ENCODE measurements at places on chromosomes 13 and 19. TPM values are rescaled to one million over a fixed set of nuclear protein-coding genes. Genes with fewer than 3 reads are reported as not detected.

The CCDC169 gene
- polyA plus RNA-seq = 0.28 TPM

DNA sequence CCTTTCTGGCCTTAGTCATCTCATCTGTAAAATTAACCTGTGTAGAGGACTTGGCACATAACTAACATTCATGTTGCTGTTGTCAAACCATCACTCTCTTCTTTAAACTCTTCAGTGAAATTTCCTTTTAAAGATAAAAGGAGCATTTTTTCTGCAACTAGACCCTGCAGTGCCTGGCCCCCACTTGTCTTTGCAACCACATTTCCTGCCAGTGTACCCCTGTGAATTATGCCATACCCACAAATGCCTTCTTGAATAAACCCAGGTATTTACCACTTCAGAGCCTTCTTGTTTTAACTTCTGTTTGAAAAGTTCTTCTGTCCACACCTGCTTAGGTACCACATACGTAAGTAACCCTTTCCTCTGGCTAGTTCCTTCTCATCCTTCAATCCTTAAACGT lies 118.8 kb downstream of the CDK8 start:
- DNase-seq = no peak

GRCh38 chr19:3054972-3055740 lies 7.1 kb downstream of the TLE5 start:
- DNase-seq = no peak

- DNase-seq = no peak
Observed at GRCh38 chr13:91621963-91622362, 223.5 kb downstream of the GPC5 start.

- no peak for DNase-seq
Observed at GRCh38 chr19:58578012-58578925, 5.1 kb upstream of the MZF1 start.

DNA sequence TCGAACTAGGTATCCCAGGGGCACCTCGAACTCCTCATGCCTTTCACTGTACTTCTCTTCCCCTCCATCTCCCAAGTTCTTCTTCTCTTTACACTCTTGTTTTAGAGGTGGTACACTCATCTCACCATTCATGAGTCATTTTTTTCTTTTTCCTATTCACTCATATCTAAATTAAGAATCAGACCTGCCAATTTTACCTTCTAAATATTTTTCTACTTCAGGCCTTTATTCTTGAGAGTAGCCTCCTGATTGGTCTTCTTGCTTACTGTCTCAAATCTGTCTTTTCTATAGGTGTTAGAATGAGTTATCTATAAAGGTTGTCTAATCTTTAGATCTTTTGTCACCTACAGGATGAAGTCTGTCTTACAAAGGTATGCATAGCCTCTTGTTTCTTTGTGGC lies 20.7 kb downstream of the TDRD3 start:
- DNase-seq = no peak

DNA sequence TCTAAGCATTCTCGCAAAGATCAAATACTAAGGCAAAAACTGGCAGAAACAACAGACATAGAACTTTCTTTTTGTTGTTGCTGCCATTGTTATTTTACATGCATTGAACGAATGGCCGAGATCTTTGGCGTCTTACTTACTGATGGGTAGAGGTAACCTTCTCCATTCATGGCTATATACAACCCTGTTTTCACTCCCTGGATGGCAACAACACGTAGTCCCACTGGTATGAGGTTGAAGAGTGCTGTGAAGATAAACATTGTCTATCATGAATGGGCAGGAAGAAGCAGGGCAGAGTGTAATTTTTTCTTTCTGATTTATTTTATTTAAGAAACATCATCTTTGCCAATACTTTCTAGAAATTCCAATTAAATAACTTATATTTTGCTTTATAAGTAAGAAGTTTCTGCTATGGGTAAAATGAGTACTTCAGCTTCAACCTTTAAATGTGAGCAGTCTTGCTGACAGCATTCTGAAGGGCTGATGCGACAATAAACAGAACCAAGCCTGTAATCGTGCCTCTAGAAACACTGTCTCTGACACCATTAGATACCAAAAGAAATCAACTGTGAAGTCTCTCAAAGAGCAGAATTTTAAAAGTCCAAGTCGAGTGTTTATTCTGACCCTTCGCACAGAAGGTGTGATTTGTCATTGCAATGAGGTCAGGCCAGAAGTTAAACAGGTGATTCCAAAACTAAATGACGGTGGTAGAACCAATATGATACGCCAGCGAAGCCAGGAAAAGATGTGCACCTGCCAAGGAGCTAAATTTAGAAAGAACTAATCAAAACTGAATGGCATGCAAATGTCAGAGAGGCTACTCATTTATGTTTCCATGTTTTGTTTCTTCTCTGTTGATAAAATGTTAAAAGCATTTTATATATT lies 416.4 kb downstream of the ITGBL1 start:
- DNase-seq = no peak

- no peak for DNase-seq
Observed at GRCh38 chr13:102687520-102687919, 7.3 kb downstream of the METTL21C start.

DNA sequence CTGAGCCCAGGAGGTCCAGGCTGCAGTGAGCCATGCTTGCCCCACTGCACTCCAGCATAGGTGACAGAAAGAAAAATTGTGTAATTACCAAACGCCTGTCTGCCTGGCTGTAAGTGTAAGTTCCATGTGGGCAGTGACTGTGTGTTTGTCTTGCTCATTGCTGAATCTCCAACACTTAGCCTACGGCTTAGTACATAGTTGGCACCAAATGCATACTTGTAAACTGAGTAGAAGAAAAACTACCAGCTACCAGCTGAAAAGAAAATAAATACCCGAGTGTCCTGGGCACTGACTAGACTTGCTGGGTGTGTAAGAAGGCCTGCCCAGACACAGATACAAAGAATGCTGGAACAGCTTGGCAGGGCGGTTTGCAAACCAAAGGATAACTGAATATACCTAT lies 2.7 kb upstream of the CEBPG start:
- no peak for DNase-seq

GRCh38 chr19:18251587-18252369 lies 22.5 kb downstream of the IQCN start:
- DNase-seq = no peak

GRCh38 chr13:38641164-38641948 lies 45.5 kb upstream of the FREM2 start:
- no peak for DNase-seq

DNA sequence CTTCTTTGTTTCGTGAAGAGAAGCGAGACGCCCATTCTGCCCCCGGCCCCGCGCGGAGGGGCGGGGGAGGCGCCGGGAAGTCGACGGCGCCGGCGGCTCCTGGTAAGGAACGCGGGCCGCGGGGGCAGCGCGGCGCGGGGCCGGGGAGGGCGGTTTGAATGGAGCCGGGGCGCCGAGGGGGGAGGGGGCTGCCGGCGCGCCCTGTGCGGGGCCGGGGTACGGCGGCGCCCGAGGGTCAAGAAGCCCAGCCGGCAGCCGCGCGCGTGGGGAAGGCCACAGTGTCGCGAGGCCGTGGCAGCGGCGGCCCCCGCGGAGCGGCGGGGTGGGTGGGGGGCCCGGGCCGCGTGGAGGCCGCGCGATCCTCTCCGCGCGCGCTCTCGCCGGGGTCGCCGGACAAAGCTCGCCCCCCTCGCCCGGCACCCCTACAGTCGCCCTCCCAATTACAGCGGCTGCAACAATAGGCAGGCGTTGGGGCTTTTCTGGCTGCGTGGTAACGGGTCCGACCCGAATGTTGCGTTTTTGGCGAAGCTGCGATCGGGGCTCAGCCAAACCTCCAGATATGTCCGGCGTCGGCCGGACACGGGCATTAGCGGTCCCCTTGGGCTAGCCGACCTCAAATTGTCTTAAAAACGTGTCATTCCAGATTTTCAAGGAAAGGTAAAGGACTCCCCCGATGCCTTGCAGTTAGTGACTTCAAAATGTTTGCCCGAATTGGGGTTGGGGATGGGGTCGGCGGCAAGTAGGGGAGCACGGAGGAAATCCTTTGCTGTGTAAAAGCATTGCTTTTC lies 437 bp downstream of the SMARCA4 start:
- DNase-seq = no peak

Data from BJ (cell line).